ENCODE measurements at places on chromosomes 11 and 22.

DNA sequence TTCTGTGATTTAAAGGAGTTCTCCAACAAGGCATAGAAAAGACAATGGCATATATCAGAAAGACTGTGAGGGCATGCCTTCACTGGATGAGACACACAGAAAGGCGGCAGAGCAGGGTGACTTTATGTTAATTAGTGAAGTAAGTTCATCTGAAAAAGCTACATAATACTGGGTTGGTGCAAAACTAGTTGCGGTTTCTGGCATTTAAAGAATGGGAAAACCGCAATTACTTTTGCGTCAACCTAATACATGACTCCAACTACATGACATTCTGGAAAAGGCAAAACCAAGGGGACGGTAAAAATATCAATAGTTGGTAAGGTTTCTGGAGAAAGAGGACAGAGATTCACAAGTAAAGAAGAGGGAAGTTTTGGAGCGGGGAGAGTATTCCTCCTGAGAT is 5.1 kb downstream of the RFPL1 start:
- no peak for DNase-seq

GRCh38 chr11:70915158-70915985 is 337.0 kb downstream of the SHANK2 start:
- DNase-seq: no peak

GRCh38 chr11:68153742-68154141 is 32.6 kb upstream of the CHKA start:
- DNase-seq: no peak

DNA sequence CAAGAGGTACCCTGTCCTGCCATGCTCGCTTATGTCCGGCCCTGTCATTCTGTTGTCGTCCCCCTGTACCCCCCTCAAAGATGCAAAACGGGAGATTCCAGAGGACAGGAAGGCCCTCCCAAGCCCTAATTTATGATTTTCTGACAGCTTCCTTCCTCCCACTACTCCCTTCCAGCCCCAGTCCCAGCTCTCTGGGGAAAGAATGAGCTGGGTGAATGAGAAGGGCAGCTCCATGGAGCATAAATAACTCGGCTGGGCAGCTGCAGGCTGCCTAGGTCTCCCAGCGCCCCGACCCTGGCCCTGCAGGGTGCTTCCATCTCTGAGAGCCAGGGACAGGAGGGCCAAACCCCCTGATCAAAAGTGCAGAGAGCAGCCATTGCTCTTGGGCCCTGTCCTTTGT is 3.9 kb upstream of the EMID1 start:
- no peak for DNase-seq

- DNase-seq: no peak
Measured at GRCh38 chr22:28548406-28548805, 131.2 kb downstream of the TTC28 start.

DNA sequence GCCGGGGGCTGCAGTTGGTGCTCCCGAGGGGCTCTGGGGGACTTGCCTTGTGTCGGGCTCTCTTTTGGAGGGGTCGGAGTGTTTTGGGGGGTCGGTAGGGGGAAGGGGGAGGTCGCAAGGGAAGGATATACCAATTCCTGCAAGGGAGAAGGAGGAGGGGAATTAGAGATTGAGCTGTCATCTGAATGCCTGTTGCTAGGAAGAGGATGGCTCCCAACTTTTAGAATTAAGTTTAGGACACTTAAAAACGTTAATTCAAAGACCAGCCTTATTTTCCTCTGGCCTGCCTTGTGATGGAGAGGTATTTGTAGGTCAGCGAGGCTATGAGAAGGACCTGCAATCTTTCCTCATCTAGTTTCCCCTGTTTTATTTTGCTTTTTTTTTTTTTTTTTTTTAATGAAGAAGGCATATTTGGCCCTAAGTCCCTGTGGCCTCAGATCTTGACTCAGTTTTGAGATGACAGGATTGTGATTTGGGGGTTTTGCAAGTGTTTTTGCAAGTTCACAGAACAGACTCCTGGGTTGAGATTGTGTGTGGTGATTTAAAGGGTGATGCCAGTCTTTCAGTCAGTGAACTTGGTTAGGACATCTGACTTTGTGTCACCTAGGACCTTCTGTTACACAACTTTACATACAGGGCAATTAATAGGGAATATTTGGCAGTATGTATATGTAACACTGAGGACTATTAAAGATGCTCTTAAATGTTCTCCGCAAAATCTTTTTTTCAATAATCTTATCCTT is 672 bp downstream of the TMEM135 start:
- DNase-seq: peak; percentile 33

- DNase-seq: no peak
Measured at GRCh38 chr22:37753746-37754145, 54.0 kb upstream of the GCAT start.

GRCh38 chr11:41308286-41308685 is 151.2 kb downstream of the LRRC4C start:
- no peak for DNase-seq

DNA sequence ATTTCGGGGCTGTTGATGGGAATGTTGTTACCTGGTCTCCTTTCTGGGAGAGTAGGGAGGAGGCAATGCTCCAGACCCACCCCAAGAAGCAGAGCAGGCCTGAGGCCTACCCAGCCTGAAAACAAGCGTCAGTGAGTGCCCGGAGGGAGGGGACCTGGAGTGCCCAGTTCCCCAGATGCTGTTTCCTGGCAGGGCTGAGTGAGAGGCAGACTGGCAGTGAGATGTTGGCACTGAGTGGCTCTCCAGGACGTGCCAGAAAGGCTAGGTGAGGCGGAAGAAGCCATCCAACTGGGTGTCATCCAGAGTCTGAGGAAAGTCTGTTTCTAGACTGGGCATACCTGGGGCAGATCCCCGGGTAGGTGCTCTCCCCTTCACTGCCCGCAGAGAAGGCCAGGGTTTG is 1.3 kb downstream of the POU2F3 start:
- no peak for DNase-seq

DNA sequence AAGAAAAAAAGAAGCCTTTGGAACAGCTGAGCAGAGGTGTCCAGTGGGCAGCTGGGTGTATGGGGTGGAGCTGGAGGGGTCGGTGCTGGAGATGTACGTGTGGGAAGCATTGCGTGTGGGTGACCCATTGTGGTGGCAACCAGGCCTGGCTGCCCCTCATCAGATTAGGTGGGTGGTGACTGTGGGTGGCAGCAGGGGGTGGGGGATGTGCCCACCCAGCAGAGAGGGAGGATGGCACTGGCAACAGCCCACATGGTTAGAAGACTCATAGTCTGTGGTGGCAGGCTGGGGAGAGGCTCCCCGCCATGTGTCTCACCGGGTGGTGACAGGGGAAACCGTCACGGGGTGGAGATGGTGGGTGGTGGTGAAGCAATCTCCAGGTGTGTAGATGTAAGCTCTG is 27.6 kb downstream of the TP53I11 start:
- DNase-seq: no peak

GRCh38 chr11:84829162-84829561 is 798.0 kb downstream of the DLG2 start:
- no peak for DNase-seq

GRCh38 chr11:15971215-15971546 is 385.2 kb downstream of the SOX6 start:
- DNase-seq: no peak

DNA sequence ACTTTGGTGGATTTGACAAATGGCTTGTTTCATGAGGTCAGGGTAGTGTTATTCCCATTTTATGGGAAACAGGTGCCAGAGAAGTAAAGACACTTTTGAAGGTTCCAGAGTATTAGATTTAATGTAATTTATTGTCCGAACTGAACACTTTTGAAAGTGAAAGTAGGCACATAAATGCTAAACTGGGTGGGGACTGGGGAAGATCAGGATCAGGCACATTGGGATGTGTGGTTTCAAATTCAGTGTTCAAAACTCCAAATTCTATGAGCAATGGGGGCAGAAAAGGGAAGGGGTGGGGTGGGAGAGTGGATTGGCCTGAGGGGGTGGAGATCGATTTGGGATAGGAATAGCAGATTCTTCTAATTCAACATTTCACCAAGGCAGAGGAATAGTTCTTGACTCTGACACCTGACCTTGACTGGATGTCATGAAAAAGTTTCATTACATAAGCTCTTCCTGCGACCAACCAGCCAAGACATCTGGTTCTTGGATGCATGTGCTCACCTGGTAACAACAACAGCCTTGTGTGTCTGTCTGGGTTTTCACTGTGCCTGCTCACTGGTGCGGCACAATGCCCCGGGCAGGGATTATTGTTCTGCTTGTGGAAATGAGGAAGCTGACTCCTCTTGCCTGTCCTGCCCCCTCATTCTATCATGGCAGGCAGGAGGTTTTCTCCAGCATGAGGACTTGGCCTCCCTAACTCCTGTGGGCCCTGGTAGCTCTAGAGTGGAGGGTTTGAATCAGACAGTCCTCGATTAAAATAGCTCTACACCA is 10.8 kb downstream of the PPFIBP2 start:
- DNase-seq: no peak

DNA sequence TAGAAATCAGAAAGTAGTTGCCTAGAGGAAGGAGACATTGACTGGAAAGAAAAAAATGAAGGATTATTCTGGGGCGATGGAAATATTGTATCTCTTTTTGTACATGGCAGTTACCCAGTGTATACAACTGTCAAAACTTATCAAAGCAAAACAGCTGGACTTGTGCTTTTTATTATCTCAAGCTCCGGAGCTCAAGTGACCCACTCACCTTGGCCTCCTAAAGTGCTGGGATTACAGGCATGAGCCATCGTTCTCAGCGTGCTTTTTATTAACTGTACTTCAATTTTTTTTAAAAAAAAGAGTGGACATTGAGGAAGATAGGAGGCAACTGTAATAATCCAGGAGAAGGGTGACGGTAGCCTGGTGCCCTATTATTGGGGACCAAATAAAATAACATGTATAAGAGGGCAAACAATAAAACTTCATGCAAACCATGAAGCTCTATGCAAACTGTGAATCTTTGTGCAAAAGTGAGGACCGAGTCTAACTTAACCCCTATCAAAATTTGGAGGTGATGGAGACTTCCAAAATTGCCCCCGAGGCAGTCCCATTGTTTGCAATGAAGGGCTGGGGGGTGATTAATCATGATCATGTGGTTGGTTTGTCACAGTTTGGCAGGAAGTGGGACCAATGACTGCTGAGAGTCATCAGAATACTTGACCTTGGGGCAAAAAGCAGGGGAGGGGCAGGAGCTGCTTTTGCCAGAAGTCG is 23.5 kb downstream of the FZD4 start:
- no peak for DNase-seq
